CD4-positive, alpha-beta T cell treated with Interleukin-15 for 4 hours (primary cell): ENCODE measurements at places on chromosomes 2 and 18.

DNA sequence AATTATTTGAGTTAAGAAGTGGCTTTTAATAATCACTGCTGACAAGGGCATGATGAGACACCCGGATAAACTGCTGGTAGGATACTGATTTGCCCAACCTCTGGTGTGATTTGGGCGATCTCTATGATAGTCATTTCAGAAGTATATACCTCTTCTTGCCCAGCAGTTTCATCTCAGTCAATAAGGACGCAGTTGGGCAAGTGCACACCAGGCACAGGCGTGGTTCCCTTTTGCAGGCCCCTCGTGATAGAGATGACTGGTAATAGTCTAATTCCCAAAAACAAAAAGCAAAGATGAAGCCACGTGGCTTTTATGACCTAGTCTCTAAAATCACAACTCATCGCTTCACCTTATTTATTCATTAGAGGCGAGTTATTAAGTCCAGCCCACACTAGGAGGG is 246.4 kb downstream of the PRKCE start:
- no peak for DNase-seq

- DNase-seq, result no peak
Measured at GRCh38 chr18:65206551-65207260, 544.1 kb upstream of the CDH7 start.

DNA sequence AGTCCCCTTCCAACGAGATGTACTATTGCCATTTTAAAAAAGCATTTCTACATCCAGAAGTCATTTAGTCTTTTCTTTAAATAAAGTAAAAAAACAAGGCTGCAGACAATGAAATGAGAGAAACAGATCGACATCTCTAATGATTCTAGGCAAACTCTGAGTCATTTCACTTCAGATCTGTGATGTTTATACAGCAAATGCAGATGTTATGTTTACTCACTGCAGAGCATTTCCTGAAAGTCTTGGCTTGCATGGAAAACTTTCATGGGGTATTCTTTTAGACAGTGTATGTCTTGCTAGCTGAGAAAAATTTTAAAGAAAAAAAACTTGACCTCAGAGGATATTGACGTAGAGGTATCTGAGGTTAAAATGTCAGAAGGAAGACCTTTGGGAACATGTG is 797.4 kb downstream of the CNTNAP5 start:
- no peak for DNase-seq

GRCh38 chr2:8022908-8023640 is 658.8 kb upstream of the ID2 start:
- no peak for DNase-seq

- DNase-seq, result no peak
Measured at GRCh38 chr18:27378431-27379095, 193.5 kb upstream of the CHST9 start.

DNA sequence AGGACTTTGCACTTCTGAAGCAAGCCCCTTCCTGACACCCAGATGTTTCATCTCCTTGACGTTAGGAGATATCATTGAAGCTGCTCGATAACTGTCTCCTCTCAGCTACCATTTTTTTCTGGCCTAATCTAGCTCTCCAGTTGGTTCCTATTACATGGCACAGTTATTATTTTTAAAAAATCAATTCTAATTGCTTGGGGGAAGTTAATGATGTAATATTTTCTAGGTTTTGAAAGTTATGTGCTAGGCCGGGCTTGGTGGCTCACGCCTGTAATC is 22.5 kb upstream of the RAB31 start:
- DNase-seq, result no peak

- no peak for DNase-seq
Measured at GRCh38 chr18:12497296-12497695, 89.6 kb downstream of the PRELID3A start.

- DNase-seq, result no peak
Measured at GRCh38 chr18:9750606-9751304, 42.7 kb downstream of the RAB31 start.

GRCh38 chr2:1808981-1809422 is 64.7 kb upstream of the PXDN start:
- DNase-seq, result no peak

GRCh38 chr2:201813996-201814760 is 7.8 kb downstream of the CDK15 start:
- no peak for DNase-seq

DNA sequence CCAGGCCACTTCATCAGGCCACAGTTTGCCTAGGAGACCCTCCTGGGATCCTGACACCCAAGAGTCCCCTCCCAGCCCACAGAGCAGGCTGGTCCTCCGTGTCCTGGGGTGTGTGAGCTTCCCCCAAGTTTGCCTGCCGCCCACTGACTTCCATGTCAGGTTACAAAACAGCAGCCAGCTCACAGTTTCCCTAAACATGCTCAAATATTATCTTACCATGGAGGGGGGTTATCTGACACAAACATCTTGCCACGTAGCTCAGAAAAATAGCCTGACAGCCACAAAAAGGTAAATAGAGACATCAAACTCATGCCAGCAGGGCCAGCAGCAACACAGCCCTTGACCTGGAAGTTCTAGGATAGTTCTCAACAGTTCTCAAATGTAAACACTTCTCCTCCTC is 346.5 kb downstream of the TNS1 start:
- DNase-seq, result no peak

- DNase-seq, result no peak
Measured at GRCh38 chr2:206443735-206444527, 599 bp downstream of the ADAM23 start.

DNA sequence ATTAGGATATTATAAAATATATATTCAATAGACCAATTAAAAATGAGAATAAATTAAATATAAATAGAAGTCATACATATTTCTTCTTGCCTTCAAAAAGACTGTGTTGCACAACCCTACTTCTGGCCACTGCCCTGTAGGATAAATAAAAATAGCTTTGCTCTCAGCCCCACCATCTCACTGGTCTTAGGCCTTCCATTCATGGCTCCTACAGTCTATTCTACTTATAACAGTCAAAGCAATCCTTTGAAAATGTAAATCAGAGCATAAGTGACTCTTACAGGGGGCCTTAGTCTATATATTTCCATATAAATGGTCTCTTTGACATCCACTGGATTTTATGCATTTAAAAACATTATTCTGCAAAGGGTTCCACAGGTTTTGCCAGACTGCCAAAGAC is 72.9 kb downstream of the KLF7 start:
- no peak for DNase-seq

DNA sequence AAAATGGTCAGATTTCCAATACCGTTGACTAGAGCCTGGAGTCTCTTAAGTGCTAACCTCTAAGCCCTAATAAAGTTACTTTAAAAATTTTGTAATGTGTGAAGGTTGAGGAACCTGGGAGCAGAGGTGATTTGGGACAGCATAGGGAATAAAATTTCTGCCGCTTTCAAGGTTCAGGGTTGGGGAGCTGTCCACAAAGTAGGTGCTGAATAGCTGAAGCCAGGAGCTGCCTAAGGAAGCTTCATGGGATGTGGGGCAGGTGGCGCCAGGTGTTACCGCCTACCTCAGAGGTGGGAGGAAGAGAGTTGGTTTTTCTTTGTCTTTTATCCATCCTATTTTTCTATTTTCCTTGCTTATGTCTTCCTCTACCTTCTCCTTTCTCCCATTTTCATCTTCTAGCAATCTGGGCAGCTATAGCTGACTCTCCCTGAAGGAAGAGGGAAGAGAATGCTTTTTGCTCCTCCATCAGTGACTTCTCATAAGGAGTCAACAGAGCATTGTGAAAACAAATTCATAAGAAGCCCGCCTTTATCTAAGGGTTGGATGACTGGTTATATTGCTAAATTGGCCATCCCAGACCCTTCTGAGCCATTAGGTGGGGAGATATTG is 178.7 kb downstream of the CLIP4 start:
- no peak for DNase-seq
